ENCODE measurements at places on chromosomes 4 and X. TPM values are rescaled to one million over a fixed set of nuclear protein-coding genes. Genes with fewer than 3 reads are reported as not detected.

GRCh38 chr4:2045518-2045951, 13.6 kb upstream of the NAT8L start:
- DNase-seq = no peak

- no peak for DNase-seq
Measured at GRCh38 chr4:152309418-152309817, 226.5 kb downstream of the FBXW7 start.

DNA sequence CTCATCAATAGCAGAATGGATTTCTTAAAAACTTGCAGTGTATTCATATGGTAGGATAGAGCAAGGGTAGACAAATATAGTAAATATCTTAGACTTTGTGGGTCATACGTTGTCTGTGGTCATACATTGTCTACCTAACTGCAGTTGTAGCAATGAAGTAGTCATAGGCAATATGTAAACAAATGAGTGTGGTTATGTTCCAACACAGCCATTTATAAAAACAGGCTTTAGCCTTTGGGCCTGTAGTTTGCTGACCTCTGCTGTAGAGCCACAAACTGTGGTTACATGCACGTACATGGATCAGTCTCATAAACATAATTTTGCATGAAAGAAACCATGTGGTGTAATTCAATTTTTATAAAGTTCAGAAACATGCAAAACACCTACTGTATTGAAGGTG, 98.9 kb downstream of the LARP1B start:
- DNase-seq = no peak

DNA sequence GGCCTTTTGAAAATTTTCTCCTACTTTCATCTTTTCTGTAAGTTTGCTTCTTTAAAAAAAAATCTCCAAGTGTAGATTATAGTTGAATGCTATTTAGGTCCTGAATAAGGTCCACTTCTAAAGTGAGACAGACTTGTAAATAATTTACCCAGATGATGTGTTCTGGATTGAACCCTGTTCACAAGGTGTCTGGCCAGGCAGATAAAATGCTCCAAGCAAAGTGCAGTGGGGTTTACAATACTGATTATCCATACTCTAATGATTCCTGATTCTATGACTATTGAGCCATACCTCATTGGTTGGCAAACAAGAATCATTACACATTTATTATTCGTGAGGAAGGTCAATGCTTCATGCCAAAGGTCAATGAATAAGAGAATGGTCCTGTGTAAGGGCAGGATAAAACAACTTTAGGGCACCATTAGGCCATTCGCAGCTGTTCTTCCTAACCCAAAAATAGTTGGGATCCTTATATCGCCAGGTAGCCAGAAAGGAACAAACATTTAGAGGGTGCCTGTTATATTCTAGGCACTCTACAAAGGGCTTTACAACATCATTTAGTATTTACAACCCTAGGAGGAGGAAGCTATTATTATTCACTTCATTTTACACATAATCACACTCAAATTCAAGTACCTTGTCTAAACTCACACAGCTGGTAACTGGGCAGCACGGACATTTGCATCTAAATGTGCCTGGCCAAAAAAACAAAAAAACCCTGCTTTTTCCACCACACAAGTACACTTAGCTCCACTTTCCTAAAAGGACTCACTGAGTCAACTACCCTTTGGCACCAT, 18.6 kb upstream of the SAT1 start:
- DNase-seq = no peak

DNA sequence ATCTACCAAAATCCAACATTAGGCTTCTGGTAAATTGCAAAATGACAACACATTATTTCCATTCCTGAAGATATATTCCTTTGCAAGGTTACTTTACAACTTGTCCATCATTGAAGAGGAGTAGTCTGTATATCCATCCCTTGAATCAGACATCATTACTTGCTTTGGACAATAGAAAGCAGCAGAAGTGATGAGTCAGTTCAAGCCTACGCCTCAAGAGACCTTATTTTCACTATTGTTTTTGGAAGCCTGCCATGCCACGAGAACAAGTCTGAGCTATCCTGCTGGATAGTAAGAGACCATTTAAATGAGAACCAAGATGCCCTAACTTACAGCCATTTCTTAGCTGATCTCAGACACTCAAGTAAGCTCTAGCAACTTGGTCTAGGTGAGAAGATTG, 246.0 kb upstream of the HHIP start:
- DNase-seq = no peak

DNA sequence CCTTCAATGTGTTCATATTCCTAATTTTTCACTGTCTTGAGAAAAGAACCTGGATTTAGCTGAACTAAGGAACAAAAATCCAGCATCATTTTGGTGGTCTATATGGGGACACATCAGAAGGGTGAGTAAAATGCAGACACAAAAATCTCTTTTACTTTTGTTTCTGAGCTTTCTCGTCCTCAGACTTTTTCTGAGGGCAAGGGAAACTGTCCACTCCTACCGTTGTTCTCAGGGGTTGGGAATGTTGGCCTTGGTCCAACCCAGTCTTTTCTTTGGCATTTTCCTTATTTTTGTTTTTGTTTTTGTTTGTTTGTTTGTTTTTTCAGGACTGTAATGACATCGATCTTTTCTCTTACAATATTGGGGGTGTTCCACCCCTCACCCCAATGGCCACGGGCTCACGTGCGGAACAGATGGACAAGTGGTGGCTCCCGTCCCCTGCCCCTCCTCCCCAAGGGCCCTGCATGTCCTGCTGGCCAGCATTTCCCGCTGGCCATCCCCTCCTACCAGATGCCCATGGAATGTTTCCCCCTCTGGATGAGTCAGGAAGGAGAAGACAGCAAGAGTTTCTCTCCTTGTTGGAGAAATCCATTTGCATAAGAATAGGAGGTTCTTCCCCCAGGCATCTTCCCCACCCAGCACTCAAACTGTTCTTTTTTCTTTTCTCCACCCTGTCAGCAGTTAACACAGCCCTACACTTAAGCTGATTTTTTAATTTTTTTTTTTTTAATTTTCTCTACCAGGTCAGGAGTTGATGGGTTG, 305.4 kb upstream of the NDST4 start:
- no peak for DNase-seq

DNA sequence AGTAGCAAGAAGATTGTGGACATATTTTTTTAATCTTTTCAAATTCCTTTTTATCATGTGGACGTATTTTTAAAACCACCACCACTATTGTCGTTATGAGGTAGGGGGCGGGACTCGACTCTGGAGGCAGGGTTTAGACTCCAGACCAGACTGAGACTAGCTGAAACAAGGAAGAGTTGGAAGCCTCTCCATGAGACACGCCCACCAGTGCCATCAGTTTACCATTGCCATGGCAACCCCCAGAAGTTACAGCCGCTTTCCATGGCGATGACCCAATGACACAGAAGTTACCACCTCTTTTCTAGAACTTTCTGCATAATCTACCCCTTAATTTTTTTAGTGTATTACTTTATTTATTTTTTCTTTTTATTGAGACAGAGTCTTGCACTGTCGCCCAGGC, 8.7 kb downstream of the MRFAP1 start:
- no peak for DNase-seq

DNA sequence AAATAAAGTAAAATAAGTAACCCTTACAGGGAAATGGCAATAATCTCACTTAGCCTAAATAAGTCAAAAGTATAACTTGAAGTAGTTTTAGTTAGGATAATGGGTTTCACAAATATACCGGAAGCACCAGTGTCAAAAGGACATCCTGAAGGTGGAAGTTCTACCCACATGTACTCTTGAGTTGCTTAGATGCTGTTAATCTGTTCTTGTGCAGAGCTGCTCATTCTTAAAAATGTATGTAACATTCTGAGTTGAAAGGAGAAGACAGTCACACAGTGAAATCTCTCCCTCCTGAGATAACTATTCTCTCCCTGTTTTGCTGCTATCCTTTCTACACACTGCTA, 11.2 kb upstream of the CCNG2 start:
- DNase-seq = no peak

DNA sequence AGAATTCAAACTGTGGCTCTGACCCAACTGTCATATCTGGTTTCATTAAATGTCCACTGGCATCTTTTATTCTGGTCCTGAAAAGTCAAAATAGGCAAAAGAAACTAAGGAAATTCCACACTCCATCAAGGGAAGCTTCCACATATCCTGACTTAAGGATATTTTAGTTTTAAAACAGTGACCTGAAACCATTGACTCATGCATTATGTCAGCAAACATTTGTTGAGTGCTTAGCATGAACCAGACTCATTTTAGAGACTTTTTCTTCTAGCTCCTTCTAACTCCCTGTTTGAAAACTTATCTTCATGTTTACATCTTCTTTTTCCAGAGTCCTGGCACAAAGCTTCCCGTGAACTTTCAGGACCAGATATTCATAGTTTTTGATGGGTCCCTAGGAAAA, 6.9 kb upstream of the CXCL1 start:
- no peak for DNase-seq

- no peak for DNase-seq
Measured at GRCh38 chrX:9781941-9782340, 4.3 kb upstream of the SHROOM2 start.

DNA sequence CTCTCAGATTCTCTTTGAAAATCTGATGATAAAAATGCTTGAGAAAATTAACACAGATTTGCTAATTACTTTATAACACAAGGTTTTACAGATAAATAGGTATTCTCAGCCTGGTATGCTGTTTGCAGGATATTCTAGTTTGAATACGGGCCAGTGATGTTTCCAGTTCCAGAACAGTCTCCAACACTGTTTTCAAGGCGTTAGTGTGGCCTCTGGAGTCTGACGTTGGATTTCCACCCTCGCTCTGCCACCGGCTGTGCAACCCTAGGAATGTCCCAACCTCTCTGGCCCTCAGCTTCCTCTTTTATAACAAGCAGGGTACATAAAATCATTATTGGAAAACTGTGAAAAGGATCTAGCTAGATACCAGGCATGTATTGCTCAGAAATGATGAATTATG, 23.8 kb upstream of the CYP4V2 start:
- DNase-seq = no peak

DNA sequence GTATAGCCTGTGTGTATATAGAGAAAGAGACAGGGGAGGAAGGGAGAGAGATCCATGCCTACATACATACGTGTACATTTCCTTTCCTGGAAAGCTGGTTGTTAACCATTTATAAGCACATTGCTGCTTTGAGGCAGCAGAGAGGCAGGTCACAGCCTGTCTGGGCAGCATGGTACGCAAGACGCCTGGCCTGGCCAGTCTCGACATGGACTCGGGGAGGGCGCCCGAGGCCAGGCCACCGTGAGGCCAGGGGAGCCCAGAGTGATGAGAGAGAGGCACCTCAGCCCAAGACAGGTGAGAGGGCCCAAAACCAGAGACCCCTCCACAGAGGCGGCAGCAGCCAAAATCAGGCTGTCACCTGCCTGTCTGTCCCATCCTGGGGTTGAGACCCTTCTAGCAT, 3.9 kb downstream of the TREX2 start:
- DNase-seq = no peak

GRCh38 chr4:137572647-137573046, 40.4 kb upstream of the PCDH18 start:
- no peak for DNase-seq

DNA sequence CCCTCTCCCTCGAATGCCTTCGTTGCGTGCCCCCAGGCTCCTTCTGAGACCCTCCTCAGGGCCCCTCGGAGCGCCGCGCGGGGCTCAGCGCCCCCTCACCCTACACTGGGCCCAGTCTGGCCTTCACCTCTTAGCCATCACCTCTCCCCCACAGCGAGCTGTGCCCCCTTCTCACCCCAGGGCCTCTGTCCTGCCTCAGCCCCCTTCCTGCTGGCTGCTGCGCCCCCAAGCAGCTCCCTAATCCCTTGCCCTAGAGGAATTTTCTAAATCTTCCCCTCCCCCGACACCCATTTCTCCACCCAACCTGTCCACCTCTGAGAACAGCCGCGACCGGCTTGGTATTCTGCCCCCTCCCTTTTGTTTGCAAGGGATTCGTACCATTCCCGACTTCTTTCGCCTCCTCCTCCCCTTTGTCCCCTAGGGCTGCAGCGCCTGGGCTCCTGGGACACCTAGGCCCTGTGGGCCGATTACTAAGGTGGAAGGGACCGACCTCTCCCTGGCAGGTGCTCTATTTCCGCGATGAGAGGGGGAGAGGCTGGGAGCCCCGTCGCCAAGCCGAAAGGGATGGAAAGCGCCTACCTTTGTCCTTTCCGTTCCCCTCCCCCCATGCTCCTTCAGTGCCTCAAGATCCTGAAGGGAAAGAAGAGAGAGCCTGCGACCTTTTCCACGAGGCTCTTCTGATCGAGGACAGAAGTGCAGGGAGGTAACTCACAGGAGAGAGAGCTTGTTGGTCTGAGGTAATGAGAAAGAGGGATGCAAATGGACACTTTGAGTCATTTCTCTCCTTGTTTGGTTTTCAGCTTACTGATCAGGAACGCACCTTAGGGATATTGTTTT, 10.9 kb downstream of the DLG3 start:
- no peak for DNase-seq

The TEX13C gene
- total RNA-seq = not detected

The CHM gene
- total RNA-seq = 8.0 TPM

The HTN3 gene
- not detected for total RNA-seq

The ARHGEF9 gene
- total RNA-seq = 21.9 TPM

The CT45A5 gene
- total RNA-seq = not detected

The FGF2 gene
- 1.5 TPM for total RNA-seq

All from GM12878 (cell line).